NCI-H69 (cell line): ENCODE measurements at places on chromosomes 1 and 21.

DNA sequence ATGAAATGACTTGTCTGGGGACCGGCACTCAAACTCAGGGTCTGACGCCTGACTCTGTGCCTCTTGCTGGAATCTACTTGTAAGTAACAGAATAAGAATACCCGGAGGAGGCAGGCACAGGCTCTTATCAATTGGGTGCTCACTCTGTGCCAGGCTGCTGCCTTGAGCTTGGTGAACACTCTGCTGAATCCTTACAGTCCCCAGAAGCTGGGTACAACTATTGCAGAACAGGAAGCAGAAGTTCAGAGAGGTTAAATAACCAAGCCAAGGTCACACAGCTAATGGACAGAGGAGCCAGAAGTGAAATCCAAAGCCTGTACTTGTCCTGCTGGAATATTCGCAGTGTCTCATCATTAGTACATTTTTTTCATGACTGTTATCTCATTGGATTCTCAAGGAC is 86.0 kb downstream of the EPHB2 start:
- no peak for DNase-seq

- DNase-seq, result peak; percentile 32
These were observed 38.4 kb upstream of the CASZ1 start for GRCh38 chr1:10834770-10835412.

- DNase-seq, result peak; percentile 31
These were observed 118.7 kb upstream of the CD34 start for GRCh38 chr1:208029381-208030287.

DNA sequence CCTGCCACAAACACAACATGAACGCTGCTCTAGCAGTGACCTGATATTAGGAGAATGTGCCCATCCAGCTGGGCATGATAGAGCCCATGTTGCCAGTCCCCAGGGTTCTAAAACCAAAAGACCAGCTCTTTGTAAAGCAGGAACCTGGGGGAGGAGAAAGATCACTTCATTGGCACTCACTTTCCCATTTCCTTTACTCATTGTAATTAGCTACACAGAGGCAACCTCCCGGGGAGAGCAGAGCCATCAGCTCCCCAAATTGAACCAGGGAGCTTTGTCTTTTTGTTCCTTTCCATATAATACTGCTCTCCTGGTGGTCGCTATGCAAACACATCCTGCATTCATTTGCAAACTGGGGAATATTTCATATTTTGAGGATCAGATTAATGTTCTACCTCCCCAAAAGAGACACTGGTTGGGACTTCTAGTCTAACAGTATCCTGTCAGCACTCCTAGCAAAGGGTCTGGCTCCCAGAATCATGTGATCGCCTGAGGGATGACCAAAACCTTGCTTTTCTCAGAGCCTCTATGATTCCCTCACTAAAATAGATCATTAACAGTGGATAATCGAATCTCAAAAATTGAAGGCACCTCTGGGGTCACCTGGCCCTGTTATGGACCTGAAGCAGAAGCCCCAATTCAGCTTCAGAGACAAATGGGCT is 76.7 kb upstream of the CD1D start:
- peak; percentile 86 for DNase-seq

DNA sequence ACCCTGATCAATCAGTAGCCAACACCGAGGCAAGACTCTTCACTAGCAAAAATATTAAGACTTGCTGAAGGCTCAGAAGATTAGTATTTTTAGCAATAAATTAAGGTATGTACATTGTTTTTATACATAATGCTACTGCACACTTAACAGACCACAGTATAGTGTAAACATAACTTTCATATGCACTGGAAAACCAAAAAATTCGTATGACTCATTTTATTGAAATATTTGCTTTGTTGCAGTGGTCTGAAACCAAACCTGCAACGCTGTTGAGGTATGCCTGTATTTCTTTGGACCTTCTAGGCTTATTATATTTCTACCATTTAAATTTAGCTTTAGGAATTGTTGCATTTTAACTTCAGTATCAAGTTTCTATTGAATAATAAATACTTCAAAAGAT is 65.8 kb upstream of the BCL9 start:
- no peak for DNase-seq

DNA sequence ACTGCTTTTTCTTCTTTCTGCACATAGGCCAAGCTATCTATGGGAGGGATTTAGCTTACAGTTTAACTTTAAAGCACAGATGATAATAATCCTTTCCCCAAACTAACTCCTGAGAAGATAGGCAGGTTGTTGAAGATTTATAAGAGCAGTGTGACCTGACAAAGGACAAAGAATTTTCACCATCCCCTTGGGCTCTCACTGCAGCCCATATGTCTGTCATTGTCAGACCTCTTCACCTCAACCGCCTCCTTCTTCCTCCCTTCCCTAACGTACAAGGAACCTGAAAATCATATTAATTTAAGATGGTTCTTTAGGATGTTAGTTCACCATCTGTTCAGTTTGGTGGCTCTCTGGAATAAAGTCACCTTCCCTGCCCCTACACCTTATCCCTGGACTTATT is 5.0 kb downstream of the RNU1-2 start:
- DNase-seq, result peak; percentile 6

GRCh38 chr1:16205891-16206546 is 6.4 kb downstream of the ARHGEF19 start:
- no peak for DNase-seq

GRCh38 chr1:1598720-1599029 is 1.3 kb downstream of the FNDC10 start:
- DNase-seq, result no peak

- no peak for DNase-seq
These were observed 17.5 kb downstream of the COL6A1 start for GRCh38 chr21:45998871-45999580.

DNA sequence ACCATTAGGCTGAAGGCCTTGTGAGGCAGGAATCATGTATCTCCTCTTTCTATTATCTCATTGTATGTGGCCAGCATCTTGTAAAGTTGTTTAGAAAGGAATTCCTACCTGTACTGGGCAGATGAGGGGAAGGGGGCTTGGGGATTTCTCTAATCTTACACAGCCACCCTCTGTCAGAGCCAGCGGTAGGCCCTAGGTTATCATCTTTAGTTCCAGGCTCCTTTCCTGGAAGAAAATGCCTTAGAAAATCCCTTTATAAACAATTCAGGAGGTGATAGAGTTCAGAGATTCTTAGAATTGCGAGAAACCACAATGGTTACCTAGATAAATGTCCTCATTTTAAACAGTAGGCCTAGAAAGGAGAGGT is 35.2 kb downstream of the DPT start:
- DNase-seq, result no peak

GRCh38 chr1:233361876-233362275 is 34.4 kb downstream of the MAP3K21 start:
- no peak for DNase-seq

GRCh38 chr1:189356206-189356605 is 1121.5 kb downstream of the BRINP3 start:
- peak; percentile 24 for DNase-seq

DNA sequence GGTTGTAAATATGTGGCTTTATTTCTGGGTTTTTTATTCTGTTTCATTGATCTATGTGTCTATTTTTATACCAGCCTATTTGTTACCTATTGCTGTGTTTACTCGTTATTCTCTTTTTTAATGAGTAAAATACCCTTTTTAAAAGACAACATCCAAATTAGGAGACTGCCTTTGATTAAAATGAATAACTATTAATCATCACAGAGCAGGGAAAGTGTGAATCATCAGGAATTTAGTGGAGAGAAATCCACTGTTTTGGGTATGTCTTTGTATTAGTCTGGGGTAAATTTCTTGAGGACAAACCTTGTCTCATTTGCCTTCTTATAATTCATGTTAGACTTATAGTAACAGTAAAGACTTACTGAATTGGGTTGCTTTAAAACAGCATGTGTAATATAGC is 12.1 kb downstream of the DISC1 start:
- DNase-seq, result no peak

GRCh38 chr1:34684266-34684665 is 70.6 kb upstream of the GJB5 start:
- peak; percentile 5 for DNase-seq

DNA sequence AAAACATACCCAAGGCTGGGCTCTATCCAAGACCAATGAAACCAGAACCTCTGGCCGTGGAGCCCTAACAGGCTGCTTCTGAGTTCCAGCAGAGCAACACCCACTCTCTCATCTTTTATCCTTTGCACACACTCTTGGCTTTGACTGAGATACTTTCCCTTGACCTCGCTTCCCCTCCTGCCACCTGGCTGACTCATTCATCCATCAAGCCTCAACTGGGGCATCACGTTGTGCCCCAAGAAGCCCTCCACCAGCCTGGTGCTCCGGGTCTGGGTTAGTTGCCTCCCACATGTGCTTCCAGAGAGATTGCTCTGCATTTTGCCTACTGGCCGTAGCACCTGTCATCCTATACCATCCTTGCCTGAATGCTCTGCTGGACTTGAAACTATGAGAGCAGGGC is 34.5 kb upstream of the SERBP1 start:
- no peak for DNase-seq

GRCh38 chr1:28122183-28122582 is 33.8 kb upstream of the EYA3 start:
- DNase-seq, result no peak

GRCh38 chr1:83960669-83961277 is 38.2 kb downstream of the TTLL7 start:
- DNase-seq, result no peak

DNA sequence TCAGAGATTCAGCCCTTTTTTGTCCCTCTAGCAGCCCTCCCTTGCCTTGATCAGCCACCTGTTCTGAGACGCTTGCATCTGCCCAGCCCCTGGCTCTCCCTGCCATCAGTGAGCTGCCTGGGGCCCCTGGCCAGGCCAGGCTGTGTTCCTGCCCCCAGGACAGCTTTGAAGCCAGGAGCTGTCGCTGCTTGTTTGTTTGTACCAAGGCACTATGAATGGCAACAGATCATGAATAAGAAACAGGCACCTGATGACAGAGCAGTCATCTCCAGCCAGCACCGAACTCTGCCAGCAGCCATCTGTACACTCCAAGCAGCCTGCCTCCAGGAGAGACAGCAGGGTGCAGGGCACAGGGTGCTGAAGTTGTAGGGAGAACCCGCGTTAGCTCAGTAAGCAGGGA is 8.1 kb upstream of the VWA5B1 start:
- DNase-seq, result peak; percentile 44

DNA sequence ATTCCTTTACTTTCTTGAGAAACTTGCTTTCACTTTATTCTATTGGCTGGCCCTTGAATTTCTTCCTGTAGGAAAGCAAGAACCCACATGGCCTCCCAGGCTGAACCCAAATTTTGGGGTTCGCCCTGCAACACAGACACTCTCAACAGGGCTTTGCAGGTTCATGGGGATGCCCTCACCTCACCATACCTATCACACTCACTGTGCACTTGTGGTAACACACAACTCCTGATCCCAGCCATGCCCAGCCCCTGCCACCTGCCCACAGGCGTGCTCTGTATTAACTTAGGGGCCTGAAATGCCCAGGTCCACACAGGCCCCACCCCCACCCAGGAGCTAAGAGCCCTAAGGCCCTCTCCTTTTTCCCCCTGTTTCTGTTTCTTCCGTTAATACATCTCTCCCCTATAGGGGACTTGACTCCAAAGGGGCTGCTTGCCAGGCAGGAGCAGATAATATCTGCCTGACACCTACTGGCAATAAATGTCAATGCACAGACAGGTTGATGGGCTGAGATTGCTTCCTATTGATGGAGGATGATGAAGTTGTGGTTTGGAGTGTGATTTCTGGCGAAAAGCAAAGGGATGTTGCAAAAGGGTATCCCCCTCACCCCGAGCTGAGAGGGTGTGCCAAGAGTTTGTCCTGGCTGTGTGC is 171.5 kb downstream of the AJAP1 start:
- no peak for DNase-seq

DNA sequence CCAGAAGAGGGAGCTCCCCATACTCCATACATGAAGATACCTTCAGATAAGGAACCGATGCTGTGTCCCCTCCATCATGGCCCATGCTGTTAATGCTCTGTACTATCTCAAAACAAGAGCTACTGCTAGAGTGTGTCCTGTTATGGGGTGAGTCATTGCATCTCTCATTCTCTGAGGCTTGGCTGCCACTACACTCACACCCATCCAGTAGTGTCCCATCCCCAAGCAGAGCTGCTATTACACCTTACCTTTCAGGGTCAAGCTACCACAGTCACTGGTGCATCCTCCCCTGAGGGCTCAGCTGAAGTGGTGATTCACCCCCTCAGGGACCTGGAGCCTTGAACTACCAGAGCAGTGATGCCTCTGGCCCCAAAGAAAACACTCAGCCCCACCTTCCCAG is 198.5 kb downstream of the PLA2G4A start:
- no peak for DNase-seq

DNA sequence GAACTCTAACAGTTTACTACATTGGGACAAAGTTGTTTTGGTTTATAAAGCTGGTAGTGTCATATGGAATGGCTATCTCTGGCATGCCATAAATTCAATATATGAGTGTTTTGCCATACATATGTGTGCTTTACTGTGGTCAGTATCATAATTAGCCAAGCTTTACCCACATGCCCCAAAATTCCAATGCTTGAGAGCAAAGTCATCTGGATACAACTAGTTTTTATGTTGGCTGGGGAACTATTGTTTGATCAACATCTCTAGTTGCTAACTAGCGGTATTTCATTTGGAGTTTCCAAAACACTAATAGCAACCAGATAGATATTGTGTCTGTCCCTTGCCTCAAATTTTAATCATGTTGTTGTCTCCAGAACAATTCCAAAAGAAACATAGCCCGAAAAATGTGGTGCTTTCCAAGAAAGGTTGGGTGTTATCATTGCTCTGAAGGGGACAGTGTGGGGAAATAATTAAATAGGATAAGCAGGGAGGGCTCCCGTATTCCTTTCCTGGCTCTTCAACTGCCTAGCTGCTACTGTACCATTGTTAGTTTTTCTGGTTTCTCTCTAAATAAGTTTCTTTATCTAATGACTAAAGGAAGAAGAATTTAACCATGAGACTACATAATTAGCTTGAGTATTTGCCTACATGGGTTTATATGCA is 136.1 kb downstream of the TGFB2 start:
- no peak for DNase-seq

GRCh38 chr1:248590055-248590454 is 7.4 kb downstream of the OR2T10 start:
- DNase-seq, result no peak

- DNase-seq, result no peak
These were observed 21.3 kb downstream of the FAM78B start for GRCh38 chr1:166145499-166145898.

DNA sequence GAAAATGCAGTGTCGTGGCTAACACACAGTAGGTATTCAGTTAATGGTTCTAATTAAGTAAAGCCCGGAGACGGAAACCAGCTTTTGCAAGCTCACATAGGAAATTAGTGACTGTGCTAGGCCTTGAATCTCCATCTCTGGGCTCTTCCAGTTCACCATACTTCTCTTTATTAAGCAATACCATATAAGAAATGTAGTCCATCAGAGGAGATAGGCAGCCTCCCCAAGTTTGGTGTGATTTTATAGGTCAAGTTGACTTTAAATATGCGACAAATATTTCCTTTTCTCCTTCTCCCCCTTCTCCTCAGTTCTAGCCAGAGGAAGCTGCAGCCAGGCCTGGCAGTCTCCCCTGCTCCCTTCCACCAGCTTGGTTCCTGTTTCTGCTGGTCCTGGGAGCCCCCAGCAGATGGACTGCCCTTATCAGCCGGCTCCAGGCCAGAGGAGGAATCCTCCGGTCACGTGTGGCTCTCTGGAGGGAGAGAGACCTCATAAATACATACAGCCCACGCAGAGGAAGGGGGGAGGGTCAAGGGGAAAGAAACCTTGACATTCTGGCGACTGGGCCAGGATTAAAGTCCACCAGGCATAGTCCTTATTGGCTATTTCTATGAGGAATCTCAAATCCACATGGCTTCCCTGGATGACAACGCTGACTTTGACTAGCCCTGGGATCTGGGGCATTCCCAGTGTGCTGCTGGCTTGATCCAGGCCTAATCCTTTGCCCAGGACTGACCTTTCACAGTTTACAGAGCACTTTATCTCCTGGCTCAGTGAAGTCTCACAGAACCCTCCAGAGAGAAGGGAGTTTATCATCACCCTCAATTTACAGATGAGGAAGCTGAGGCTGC is 115.1 kb upstream of the JUN start:
- DNase-seq, result no peak
